ENCODE measurements at places on chromosomes 12 and 14.

DNA sequence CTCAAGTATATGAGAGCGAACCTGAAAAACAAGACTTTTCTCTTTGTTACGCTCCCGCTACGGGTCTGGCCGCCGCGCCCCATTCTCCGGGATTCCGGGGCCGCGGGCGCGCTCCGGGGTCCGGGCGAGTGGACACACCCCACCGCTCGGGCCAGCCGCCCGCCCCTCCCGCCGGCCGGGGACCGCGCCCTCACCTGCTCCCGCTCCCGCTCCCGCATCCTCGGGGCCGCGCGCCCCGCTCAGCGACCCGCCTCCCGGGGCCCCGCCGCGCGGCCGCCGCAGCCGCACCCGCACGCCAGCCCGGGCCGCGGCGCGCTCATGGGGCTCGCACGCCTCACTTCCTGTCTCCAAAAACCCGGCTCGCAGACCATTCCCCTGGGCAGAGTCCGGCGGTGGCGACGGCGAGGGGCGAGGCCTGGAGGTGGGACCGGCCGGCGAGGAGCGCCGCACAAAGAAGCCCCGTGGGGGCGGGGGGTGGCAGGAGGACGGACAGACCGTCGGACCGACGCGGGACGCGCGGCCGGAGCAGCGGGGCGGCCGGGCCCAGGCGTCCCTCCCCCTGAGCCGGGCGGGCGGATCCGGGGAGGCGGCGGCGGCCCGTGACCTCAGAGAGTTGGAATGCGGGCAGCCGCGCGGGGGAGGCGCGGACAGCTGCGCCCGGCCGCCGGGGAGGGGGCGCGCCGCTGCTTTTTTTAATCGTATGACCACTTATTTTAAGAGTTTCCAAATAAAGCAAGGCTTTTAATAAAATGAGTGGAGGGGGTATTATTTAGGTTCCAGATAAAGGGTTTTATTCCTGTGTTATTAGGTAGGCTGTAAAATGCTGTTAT lies at the start of gene PTPN21:
PTPN21 (minus strand) TSS at position 551 of the 830 bp plus-strand sequence. CDS start 4,590 bp downstream, outside the sequence.
- no peak for DNase-seq

GRCh38 chr12:125049093-125049458 lies 16.2 kb upstream of the AACS start:
- DNase-seq = no peak

DNA sequence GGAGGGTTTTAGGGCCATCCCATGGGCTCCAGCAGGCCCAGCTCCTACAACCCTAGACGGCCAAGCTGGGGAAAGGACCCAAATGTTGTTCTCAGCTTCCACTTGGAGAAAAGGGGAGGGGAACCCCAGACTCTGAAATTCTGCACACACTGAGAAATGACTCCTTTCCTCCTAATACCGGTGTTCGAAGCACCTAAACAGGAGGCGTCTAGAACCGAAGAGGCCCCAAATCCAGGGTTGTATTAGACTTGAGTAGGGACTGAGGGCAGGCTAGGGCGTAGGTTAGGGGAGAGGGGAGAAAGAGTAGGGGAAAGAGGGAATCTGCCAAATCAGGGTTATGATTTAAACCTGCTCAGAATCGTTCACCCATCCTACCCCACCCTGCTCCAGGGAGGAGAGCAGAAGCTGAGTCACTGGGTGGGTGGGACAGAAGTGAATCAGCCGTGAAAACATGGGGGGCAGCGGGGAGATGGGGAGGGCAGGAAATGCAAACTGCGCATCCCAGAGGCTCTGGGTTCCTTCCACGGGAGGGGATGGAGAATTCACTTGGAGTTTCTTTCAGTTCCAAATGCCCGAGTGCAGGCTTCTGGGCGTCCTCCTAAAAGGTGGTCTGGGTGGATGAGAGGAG lies 1.0 kb downstream of the IGFBP6 start:
- DNase-seq = peak; percentile 23

- DNase-seq = no peak
Observed at GRCh38 chr12:114447274-114447716, 41.4 kb upstream of the TBX5 start.

- no peak for DNase-seq
Observed at GRCh38 chr14:55508676-55509075, 68.3 kb upstream of the TBPL2 start.

GRCh38 chr12:92968176-92968813 lies 39.2 kb upstream of the EEA1 start:
- no peak for DNase-seq

DNA sequence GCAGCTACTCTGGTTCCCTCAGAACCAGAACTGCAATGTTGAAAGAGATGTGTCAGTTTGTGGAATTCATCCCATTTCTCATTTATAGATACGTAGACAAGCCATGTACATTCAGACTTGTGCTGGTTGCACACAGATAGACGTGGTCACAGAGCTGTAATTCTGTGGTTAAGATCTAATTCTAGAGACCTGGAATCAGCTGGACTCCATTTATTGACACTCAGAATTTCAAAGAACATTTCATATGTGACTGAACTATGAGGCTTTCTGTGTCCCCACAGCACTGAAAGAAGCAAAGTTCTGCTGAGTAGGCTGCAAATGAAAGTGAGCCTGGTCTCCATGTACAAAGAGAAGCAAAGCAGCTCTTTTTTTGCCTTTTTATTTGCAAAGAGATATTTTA lies 220.2 kb upstream of the NAV3 start:
- DNase-seq = no peak

DNA sequence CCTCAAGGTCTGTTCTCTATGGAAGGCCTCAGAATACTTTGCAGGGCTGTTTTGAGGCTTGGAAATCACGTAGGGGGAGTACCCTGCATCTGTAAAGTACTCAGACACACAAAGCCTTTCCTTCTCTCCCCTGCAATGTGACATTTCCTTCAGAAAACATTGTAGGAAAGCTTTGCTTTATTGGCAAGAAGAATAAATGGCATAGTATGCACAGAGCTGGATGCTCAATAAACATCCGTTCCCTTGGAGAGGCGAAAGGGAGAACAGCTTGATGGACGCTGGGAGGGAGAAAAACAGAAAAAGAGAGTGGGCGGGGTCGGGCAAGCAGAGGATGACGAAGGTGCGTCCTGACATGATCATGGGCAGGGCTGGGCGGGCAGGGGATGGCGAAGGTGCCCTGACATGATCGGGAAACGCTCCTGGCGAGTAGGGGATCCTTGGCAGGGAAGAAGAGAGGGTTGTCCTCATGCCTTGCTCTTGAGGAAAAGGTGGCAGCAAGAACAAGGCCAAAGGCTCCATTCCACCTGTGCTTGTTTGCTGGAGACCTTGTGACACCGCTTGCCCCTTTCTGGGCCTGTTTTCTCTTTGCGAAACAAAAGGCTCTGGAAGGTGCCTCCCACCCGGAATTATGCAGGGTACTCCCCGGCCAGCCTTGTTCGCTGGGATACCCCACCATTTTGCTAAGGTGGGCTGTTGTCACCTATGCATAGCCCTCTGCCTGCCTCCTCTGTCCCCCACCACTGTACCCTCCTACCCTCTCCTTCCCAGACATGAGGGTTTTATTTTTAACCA lies 21.1 kb downstream of the IRF2BPL start:
- no peak for DNase-seq

GRCh38 chr12:47758834-47759690 lies at the start of gene RAPGEF3:
Gene RAPGEF3, minus strand, starts transcription at chr12:47758880. Its CDS starts 324 bp downstream, at chr12:47758556.
- peak; percentile 71 for DNase-seq

DNA sequence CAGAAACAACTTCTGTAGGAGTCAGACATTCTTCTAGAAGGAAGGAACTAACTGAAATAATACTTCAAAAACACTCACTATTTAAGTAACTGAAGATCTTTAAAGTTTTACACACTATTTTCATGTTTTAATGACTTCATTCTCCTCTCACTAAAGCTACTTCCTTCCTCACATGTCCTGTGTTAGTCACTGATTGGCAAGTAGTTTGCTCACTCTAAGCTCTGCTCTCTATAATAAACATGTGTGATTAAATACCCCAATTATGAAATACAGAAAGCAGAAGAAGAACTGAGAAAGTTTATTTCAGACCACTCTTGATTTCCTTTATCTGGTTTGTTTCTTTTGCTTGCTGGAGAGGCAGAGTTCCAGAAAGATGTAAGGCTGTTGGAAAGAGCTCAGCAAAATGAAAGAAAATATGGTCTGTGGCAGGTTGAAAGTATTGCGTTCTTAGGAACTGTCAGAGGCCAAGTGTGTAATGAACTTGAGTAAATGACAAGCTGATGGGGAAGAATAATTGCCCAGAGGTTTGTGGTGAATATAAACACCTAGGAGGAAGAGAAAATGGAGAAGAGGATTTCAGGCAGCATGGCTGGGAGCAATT lies 522.0 kb upstream of the SEL1L start:
- no peak for DNase-seq

DNA sequence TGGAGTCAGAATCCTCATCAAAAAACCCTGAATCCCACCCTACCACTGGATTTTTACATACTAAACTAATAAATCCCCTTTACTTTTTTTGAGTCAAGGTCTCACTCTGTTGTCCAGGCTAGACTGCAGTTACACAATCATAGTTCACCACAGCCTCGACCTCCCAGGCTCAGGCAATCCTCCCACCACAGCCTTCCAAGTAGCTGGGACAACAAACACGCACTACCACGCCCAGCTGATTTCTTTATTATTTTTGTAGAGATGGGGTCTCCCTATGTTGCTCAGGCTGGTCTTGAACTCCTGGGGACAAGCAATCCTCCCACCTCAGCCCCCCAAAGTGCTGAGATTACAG lies 24.3 kb downstream of the SPTSSA start:
- no peak for DNase-seq

DNA sequence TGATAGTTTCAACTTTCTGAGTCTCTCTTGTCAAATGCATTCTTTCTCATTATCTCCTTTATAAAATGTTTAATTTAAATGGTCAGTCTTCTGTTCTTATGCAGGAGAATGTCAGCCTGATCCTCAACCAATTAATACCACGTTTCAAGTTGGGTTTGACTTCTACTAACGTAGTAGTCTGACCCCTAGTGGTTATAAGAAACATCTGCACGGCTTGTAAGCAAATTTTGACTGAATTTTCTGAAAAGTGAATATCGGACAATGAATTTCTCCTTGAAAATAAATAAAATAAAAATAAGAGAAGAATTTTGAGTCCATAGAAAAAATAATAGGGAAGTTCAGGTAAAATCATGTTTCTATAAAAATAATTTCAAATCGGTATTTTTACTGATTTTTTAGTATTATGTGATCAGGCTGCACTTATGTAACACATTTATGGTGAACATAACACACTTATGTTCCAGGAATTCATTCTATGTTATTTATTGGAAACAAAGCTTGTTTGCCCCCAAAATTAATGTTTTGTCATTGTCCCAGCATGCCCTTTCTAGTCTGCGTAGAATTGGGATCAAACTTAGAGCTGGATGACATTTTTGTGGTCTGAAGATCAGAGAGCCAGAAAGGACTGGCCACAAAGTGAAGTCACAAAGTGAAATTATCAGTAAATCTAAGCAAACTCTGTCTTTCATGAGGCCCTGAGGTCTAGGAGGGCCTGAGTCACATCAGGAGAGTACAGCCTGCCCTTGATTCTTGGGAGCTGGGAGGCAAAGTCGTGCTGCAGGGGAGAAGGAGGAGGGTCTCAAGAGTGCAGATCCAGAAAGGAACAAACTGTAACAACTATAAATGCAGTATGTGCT lies 101.2 kb upstream of the STXBP6 start:
- peak; percentile 27 for DNase-seq

DNA sequence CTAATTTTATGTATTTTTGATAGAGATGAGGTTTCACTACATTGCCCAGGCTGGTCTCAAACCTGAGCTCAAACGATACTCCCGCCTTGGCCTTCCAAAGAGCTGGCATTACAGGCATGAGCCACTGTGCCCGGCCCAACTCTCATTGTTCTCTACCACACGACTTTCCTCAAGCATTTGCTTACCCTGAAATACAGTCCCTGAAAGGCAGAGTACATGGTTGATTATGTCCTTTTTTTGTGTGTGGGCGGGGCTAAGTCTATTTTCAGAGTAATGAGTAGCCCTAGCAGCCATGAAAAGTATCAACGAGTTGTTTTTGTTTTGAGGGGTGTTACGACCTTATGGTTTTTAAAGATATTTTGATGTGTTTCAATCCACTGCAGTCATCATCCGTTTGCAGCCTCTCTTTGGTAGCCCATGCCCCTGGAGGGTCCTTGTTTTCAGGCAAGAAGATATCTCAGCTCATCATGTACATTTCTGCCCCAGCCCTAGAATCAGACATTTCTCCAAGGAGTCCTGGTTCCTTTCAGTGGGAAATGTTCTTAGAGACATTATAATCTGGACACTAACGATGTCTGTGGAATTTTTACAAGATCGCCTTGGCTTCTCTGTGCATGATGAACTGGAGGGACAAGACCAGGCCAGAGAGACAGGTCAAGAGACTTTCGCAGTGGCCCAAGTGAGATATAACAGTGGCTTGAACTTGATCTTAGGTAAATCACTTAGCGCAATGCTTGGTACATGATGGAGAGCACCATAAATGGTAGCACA lies 8.7 kb downstream of the ACACB start:
- no peak for DNase-seq

DNA sequence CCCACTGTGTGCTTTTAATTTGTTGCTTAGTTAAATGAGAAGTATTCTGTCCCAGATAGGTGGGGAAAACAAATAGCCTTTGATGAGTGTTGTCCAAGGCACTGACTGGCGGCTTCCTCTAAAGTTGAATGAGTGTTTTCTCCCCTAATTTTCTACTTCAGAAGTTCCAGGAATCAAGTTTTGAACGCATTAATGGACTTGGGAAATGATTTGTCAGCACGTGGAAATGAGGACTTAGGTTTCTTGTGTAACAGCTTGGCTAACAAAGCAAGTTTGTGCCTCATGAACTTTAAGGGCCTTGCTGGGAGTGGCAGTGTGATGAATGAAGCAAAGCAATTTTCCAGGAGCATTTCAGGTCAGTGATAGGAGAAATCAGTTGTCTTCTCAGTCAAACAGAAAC lies 56.9 kb downstream of the LIN52 start:
- no peak for DNase-seq

DNA sequence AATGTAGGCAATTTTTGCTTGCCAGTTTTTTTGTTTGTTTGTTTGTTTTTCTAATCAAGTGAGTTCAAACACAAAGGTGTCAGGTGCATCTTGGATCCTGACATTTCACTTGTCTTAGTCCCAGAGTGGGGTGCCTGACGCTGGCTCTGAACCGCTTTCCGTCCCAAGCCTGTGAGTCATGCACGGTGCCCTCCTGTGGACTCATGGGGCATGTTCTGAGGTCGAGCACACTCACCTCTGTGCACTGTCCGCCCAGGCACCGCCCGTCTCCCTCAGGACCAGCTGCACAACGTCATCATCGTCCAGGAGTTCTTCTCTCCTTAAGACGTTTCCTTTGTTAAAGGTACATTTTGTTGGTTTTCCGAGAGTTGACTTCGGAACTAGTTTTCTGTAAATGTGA lies 98.2 kb downstream of the GLT1D1 start:
- no peak for DNase-seq

DNA sequence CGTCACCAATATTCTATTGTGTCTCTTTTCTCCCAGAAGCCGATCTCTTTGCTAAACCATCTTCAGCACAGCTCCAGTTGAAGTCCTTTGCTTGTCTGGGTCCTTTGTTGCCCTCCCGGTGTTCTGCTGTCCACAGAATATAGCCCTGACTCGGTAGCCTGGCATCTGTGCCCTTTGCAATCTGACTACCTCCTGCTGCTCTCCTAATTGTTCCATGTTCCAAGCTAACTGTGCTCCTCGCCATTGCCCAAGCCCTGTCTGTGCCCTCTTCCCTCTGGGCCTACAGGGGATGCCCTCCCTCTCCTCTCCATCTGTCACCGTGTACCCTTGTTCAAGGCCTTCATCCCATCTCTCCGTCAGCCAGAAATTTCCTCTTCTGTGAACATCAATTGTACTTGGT lies 306.3 kb downstream of the APAF1 start:
- no peak for DNase-seq

GRCh38 chr14:102824832-102825231 lies 47.6 kb downstream of the TRAF3 start:
- DNase-seq = no peak
